ENCODE measurements at places on chromosomes 5 and 9.

GRCh38 chr9:110807956-110808598 lies 139.5 kb downstream of the MUSK start:
- peak; percentile 67 for DNase-seq

- DNase-seq: no peak
Measured at GRCh38 chr5:40551496-40552491, 127.9 kb upstream of the PTGER4 start.

DNA sequence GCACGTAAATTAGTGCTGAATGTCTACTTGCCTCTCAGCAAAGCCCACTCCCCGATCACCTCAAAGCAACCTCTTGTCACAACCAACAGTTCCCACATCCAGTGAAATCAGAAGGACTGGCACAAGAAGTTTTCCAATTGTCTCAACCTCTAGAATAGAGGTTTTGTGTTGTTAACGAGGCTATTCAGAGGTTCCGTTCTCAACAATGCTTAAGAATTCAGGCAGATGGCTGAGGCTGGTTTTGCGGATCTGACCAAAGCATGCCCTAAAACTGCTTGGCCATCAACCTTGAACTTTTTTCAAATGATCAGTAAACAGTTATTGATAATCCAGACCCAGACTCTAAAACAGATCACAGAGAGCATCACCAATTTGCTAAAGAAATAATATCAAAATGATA lies 52.9 kb downstream of the MAPKAP1 start:
- no peak for DNase-seq

- no peak for DNase-seq
Measured at GRCh38 chr9:125515983-125516940, 190.7 kb downstream of the MAPKAP1 start.

DNA sequence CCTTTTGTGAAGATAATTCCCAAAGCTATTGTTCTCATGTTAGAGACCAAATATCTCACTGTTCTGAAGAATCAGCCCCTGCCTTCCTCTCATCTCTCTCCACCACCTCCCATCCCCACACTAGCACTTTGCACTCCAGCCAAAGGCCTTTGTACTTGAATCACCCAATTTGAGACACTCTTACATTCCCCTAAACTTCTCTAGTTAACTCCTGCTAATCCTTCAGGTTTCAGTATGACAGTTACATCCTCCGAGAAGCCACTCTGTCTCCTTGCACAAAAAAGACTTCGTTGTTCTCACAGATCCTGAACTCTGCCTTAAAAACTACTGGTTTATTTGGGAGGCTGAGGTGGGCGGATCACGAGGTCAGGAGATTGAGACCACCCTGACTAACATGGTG lies 227.5 kb downstream of the PIK3R1 start:
- DNase-seq: no peak

DNA sequence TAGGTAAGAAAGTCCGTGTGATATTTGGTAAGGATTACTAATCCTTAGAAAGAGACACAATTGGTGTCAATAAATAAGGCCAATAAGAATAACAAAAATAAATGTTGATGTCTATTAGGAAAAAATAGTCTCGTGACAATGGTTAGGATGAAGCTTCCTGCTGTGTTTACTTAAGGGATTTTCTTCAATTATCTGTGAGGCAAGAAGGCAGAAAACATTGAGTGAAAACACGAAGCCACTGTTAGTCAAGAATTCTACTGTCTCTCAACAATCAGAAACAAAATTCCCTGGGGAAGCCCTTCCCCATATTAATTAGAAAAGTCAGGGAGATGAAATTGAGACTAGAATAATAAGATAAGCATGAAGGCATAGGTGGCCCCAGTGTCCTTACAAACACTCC lies 149.0 kb downstream of the SYK start:
- no peak for DNase-seq

DNA sequence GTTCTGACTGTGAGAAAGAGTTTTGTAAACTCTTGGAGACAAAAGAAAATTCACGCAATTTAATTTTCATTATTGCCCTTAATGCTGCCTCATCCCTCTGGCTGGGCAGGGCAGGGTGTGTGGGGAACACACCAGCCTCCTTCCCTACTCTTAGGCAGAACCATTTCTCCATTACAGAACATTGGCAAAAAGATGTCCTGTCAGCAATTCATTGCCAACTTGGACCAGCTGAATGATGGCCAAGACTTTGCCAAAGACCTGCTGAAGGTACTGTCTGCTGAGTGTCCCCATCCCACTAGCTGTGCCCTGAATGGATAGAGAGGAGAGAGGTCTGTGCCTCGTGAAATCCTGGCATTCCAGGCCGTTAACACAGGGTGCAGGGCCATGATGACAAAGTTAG lies 37.9 kb downstream of the PSD2 start:
- DNase-seq: no peak

- no peak for DNase-seq
Measured at GRCh38 chr5:14062178-14062577, 81.0 kb upstream of the TRIO start.

DNA sequence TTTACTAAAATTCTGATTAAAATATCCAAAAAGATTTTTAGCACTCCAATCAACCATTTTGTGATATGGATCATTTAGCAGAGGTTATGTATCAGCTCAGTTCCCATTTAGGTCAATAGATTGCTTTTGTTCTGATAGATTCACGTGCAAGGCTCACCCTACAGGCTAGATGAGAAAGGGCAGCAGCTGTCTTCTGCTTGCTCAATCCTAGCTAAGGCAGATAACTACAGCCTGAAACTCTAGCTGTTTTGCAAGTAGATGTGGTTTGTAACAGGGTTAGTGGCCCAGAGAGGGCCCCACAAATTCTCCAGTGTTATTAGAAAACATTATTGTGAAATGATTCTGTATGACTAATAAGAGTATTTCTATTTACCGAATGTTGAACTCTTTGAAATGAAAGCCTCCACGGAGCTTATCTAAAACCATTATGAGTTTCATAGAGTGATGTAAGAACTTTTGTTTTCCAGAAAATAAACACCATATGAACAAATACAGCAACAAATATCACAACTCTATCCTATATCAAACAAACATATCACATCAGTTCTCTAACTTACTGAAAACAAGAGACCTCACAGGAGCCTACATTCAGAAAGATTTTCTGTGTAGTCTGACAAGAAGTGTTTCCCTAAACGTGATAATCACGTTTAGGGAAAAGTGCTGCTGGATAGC lies 841.9 kb upstream of the ACO1 start:
- no peak for DNase-seq

DNA sequence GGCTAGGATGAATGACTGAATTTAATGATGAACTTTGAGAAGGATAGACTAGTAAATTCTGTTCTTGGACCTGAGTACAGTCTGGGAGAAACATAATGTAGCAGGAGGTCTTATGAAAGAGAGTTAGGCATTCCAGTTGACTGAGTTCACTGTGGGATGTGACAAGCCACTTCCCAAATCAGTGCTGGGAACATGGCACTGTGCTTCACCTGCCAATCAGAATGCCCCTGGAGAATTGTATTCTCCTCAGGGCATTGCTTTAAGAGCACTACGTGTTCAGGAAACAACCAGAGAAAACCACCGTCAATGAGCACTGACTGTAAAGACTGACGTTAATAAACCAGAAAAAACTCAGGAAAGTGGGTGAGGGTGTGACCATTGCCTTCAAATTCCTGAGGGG lies 1.2 kb downstream of the CCDC107 start:
- no peak for DNase-seq

- no peak for DNase-seq
Measured at GRCh38 chr5:170334626-170335025, 37.0 kb upstream of the LCP2 start.

- no peak for DNase-seq
Measured at GRCh38 chr9:109831998-109832658, 52.1 kb downstream of the PALM2AKAP2 start.

- no peak for DNase-seq
Measured at GRCh38 chr5:10162468-10162867, 87.2 kb downstream of the ATPSCKMT start.

- peak; percentile 33 for DNase-seq
Measured at GRCh38 chr9:131709771-131710431, 30.0 kb downstream of the RAPGEF1 start.

DNA sequence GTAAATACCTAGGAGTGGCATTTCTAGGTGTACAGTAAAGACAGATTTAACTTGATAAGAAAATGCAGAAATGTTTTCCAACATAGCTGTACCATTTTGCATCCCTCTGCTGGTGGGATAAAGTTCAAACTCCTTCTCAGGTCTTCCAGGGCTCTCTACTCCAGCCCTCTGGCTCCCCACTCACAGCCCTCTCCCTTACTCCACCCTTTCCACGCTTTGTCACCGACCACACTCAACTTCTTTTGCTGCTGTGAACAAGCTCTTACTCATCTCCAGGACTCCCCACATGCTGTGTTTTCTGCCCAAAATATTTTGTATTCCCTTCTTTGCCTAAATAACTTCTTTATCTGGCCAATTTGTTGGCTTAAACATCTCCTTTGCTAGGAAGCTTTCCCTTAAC lies 90.6 kb upstream of the OSMR start:
- DNase-seq: no peak

DNA sequence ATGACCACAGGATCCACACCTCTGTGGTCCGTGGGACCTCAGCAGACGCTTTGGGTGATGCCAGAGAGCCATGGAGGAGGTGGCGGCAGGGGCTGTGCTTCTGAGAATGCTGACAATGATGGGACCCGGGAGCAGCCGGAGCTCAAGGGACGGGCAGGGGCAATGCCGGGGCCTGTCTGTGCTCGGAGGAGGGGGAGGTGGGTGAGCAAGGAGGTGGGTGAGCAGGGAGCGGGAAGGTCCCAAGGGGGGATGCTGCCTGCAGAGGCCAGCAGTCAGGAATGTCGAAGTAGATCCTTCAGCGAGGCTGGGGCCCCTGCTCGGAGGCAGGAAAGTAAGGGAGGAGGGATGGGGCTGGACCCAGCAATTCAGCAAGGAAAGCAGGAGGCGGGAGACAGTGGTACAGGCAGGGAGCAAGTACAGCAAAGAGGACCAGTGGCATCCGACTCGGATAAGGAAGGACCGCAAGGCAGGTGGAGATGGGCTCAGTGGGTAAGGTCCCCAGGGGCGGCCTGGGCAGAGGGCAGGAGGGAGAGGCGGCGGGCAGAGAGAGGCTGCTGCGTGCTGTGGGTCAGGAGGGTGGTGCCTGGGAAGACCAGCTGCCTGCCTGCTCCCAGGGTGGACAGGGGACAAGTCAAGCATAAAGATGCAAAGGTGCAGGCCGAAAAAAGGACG lies 49.0 kb downstream of the ADAMTS2 start:
- no peak for DNase-seq

GRCh38 chr9:111953444-111953843 lies 56.8 kb downstream of the UGCG start:
- DNase-seq: no peak

- no peak for DNase-seq
Measured at GRCh38 chr5:107619781-107620180, 51.0 kb downstream of the EFNA5 start.

- no peak for DNase-seq
Measured at GRCh38 chr5:129465776-129466344, 5.8 kb downstream of the ADAMTS19 start.

GRCh38 chr5:39716532-39717028 lies 291.8 kb upstream of the DAB2 start:
- no peak for DNase-seq

DNA sequence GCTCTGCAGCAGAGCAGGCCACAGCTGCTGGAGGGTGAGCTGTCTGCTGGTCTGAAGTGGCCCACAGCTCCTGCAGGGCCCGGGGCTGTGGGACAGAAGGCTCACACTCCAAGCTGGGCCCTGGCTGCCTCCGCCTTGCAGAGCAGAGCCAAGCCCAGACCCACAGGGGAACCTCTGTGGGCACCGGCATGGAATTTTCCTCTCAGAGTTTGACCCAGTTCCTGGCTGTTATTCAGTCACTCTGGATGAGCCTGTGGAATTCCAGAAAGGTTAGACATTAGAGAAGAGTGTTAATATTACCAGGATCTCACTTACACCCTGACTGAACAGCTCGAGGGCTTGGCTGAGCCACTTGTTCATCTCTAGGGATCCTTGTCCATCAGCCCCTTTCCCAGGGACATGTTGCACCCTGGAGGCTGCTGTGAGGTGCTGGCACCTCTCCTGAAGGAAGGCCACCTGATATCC lies 17.5 kb downstream of the IL9 start:
- DNase-seq: no peak

GRCh38 chr5:135846311-135846710 lies 11.8 kb downstream of the SLC25A48 start:
- DNase-seq: no peak

DNA sequence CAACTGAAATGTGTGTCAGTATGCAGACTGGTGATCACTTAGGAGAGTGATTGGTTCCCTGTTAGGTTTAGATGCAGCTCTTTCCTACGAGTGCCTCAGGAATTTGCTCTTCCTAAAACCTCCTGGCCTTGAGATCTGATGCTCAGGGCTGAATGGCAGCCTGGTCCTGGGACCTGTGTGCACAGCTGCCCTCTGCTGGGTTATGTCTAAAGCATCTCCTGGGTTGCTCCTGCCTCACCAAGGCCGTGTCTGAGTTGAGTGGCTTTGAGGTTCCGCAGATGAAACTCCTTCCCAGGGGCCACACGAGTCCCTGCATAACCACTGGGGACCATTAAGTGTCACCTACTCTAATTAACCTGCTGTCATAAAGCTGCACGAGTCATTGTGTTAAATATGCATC lies 59.5 kb downstream of the MVB12B start:
- no peak for DNase-seq

- DNase-seq: no peak
Measured at GRCh38 chr5:154358516-154359220, 87.1 kb upstream of the SAP30L start.

DNA sequence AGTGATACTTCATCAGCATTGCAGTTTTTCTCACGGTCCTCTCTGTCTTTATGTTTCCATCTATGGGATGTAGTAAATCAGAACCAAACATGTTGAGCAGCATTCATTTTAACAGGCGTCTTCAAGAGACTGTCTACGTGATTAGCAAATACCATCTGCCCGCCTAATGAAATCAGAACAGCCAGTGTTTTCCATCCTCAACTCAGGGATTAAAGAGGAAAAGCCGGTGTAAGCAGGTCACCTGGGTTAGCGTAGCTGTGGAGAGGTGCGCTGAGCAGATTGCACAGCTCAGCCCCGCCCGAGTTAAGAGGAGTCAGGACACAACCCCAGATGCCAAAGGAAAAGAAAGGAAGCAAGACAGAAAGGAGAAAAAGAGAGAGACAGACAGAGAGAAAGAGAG lies 54.3 kb upstream of the ANKRD33B start:
- DNase-seq: no peak

GRCh38 chr5:108560581-108560980 lies 178.7 kb upstream of the FBXL17 start:
- no peak for DNase-seq

DNA sequence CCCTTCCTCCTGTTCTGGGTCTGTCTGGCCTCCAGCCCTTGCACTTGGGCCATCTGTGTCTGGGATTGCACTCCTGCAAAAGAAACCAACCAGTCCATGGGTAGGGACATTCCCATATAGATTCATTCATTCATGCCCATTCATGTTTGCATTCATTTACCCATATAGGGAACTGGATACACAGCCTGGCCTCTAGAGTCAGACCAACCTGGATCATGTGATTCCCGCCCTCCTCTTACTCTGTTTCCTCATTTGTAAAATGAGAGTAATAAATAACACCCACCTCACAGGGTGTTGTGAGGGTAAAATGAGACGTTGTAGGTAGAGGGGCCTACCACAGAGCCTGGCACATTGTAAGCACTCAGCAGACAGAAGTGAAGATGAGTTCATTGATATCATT lies 8.5 kb downstream of the PCDH12 start:
- DNase-seq: no peak

Measured in GM06990 (cell line).